ENCODE measurements at places on chromosomes 11 and 22.

- DNase-seq: no peak
Observed at GRCh38 chr11:111456859-111457730, 55.1 kb downstream of the BTG4 start.

DNA sequence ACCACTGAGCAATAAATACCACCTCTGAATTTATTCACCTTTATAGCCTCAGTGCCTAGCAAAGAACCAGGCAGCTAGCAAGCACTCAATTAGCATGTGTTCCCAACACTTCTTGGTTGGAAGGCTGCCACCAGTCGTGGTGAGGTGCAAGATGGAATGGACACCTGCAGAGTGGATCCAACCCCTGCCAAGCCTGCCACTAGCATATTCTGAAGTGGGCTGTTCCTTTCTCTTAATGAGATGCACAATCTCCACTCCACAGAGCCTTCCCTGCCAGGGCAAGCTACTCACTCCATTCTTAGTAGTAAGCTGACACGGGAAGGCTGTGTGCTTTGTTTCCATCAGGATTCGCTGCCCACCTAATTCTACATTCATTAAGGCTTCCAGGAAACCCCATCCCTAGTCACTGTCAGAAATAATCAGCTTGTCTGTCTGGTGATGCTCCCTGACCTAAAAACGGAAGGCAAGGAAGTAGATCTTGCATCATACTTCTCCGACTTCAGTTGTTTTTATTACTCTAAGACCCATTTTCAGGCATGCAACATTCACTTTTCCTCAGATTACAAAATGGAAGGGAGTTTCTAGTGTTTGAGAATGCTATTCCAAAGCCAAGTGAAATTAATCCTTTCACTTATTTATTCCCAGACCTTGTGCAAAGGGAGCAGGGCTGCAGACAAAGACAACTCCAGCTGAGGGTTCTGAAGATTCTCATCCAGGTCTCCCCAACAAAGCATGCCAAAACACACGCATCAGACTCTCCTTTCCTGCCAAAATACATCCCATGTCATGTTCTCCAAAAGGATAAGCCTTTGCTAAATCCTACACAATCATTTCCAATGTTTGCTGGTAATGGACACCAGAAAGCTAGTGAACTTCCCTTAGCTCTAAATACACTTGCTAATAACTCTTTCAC lies 128.0 kb downstream of the TENM4 start:
- no peak for DNase-seq

DNA sequence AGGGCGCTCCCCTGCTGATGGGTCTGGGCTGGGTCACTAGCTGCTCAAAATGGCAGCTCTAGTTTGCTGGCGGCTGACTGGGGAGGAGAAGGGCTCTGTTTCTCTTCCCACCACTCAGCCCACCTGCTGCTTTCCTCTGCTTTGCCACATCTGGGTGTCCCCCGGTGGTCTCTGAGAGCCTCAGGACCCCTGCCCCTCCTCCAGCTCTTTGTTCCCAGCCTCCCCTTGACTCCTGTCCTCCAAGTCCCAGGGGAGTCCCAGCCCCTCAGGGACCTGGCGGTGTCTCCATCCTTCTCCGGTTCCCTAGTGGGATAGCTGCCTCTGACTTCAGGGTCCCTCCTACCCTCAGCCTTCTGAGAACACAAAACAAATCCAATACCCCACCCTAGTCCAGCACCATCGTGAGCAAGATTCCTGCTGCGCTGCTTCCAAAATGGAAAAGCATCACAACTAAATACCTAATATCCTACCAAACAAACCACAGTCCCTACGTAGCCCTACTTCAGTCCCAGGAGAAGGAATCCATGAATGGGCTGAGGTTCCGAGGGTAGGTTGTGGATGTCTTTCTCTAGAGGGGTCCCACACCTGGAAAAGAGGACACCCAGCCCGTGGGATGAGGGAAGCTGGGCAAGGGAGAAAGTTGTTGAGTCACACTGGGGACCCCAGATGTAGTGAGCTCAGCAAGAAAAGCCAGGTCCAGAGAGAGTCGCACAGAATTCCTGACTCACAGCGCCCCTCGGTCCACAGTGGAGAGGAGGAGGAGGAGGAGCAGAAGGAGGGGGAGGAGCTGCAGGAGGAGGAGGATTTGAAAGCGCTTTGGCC lies 45.0 kb upstream of the NNMT start:
- DNase-seq: no peak

GRCh38 chr11:86171627-86172026 lies 72.9 kb upstream of the EED start:
- DNase-seq: no peak

DNA sequence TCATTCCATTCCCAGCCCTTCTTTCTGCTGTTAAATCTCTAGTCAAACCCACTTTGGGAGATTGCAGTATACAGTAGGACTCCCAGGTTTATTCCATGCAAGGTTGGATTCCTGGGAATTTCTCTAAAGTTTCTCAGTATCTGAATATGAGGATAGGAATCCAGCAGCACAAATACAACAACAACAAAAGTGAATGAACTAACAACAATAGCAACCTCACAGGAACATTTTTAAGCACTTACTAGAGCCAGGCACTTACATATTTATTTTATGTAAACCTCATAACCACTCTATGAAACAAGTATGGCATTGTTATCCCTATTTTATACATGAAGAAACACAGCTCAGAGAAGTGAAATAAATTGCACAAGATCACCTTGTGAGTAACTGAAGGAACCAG lies 1.9 kb downstream of the MMP7 start:
- DNase-seq: no peak

GRCh38 chr11:21018248-21018647 lies 348.9 kb downstream of the NELL1 start:
- no peak for DNase-seq

DNA sequence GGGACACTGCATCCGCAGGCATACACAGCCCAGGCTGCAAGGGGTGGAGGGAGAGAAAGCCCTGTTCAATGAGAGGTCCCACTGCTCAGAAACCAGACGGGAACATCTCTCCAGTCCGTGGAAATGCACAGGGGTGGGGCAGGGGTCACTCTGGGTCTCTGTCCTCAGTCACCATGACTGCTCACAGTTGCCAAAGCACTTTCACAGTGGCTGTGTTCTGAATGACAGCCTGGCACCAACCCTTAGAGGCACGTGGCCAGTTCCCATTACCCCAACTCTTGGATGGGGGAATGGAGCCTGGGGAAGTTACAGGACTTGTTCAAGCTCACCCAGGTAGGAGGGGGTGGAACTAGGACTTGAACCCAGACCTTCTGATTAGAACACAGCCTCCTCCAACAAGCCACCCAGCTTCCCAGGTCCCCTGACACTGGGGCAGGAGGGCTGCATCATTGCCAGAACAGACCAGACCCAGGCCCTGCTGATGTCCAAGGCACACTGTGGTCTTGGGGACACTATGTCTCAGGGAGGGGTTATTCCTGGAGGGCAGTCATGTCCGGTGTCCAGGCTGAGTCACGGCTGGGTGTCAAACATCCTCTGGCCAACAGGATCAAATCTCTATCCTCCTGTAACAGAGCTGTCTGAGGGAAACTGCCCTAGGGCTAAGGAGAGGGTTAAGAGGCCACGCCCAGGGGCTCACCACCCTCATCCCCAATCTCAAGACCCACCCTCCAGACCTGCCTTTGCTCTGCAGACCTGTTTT lies 8.2 kb downstream of the ZNF70 start:
- no peak for DNase-seq

DNA sequence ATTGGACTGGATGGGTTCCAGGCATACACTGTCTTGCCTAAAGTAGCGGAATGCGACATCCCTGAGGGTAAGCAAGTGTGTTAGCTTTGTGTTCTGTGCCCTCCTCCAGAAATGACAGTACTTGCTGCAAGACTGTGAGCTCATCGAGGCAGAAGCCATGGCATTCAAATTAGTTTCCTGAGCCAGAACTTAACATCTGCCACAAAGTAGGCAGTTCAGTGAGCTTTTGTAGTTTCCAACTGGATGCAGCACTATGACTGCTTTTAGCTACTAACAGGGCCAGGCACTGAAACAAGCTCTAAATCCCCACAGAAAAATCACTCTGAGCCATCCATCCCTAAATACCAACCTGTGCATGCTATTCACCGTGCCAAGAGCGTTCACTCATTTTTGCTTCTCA lies 1.2 kb upstream of the FAR1 start:
- no peak for DNase-seq

GRCh38 chr11:104899226-104899625 lies 966 bp upstream of the CASP12 start:
- no peak for DNase-seq

DNA sequence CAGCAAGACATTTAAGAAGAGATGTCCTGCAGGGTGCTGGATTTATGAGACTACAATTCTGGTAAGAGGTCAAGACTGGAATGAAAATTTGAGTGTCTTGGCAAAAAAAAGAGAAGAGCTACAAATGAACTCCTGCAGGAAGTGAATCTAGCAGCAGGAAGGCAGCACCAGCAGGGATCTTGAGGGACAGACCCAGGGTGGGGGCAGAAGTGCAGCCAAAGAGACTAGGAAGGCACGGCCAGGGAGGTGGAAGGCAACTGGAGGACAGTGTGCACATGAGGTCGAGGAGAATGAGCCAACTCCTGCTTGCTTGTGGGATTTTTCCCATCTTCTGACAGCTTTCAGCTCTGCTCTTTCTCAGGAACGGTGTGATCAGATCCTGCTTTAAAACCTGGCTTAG lies 263.2 kb downstream of the BUD13 start:
- no peak for DNase-seq

DNA sequence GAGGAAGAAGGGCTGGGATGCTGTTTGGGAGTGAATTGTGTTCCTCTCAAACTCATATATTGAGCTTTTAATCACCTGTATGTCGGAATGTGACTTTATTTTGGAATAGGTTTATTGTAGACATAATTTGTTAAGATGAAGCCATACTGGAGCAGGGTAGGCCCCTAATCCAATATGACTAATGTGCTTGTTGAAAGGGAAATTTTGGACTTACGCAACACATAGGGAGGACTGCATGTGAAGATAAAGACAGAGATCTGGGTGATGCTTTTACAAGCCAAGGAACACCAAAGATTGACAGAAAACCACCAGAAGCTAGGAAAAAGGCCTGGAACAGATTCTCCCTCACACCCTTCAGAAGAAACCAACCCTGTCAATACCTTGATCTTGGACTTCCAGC lies 43.2 kb upstream of the OVCH2 start:
- no peak for DNase-seq

DNA sequence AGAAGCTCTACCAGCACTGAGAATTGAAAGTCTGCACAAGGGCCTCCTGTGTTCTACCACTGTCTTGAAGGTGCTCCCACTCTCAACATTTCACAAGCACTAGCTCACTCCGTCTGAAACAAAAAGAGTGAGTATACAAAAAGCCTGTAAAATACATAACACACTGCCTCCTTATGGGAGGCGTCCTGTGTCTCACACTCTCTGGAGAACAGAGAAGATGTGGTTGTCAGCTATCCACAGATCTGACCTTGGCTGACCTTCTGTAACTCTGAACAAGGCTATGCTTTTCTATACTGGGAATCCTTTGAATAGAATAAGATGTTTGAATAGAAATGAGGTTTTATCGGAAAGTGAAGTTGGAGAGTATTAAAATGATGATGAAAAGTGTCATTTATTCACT lies 171.3 kb upstream of the TMEM45B start:
- no peak for DNase-seq

- no peak for DNase-seq
Observed at GRCh38 chr11:126357969-126358762, 2.7 kb downstream of the ST3GAL4 start.

- DNase-seq: no peak
Observed at GRCh38 chr11:8732748-8733241, 50.2 kb downstream of the RPL27A start.

- DNase-seq: no peak
Observed at GRCh38 chr11:61923166-61924063, 6.0 kb upstream of the RAB3IL1 start.

GRCh38 chr22:33913188-33913587 lies 7.1 kb downstream of the LARGE1 start:
- no peak for DNase-seq

DNA sequence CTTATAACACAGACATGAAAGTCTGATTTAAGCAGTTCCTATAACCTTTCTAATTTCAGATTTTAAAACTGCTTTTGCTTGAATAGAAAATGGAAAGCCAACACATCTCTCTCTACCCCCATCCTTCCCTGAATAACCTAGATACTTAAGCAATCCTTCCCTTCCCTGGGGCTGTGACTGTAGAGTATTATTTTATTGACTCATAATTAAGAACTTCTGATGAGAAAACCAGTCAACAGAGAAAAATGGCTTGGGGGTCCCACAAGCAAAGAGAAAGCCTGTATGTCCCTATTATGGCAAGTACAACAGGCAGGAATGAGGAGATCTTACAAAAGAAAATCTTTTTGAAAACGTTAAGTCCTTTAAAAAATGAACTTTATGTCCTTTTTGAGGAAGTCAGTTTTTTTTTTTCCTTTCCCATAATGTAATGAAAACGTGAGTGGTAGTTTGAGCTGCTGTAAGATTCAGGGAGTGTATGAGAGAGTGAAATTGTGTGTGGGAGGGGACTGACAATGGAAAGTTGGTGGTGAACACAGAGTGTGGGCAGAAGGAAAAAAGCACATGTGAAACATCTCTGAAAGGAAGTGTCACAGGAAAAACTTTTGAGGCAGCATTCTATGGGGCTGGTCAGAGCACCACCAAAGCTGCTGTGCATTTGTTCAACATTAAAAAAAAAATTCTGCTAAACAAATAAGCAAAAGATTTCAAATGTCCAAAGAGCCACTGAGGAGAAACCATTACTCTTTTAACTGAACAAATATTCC lies 154.6 kb downstream of the MAML2 start:
- no peak for DNase-seq

DNA sequence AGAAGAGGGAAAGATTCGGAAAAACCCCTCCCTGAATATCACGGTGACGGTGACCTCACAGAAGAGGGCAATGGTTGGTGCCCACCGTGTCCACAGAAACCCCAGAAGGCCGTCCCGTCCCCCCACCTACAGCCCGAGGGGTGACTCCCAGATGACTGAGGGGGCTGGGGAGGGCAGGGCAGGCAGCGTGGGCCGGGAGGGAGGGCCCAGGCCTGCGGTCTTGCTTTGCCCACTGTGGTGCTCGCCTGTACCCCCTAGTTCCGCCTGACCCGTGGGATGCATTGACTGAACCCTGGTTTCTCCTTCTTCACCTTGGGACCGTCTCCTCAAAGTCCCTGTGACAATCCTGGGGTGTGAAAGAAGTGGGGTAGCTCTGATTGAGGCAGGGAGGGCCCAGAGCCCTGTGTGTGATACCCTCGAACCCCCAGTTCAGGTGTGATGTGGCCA lies 526.7 kb downstream of the BRD1 start:
- DNase-seq: no peak

DNA sequence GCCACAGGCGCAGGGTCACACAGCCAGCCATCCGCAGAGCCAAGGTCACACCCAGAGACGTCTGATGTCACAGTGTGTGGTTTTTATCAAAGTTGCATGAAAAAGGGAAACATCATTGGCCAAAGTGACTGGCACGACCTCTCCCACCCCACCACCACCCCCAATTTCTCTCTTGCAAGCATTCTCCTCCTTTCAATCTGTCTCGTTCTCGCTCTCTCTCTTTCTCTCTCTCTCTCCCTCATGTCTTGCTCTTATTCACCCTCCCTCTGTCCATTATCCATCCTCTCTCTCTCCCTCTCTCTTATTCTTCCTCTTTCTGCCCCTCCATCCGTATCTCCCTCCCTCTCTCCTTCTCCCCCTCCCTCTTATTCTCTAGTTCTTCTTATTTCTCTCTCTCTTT lies 40.6 kb downstream of the MN1 start:
- no peak for DNase-seq
